BJ (cell line): ENCODE measurements at places on chromosomes 4 and X. TPM values are rescaled to one million over a fixed set of nuclear protein-coding genes. Genes with fewer than 3 reads are reported as not detected.

UGT2B10 gene
- polyA plus RNA-seq: not detected in 2 replicates

SMIM10 gene
- polyA plus RNA-seq: 4.8 and 5.2 TPM in 2 replicates

RRH gene
- polyA plus RNA-seq: 0.05 and 0.20 TPM in 2 replicates

VCX2 gene
- polyA plus RNA-seq: not detected in 2 replicates

SULT1E1 gene
- polyA plus RNA-seq: not detected in 2 replicates

SHROOM3 gene
- 25.1 and 46.1 TPM in 2 replicates for polyA plus RNA-seq

NHS gene
- polyA plus RNA-seq: 2.2 and 2.7 TPM in 2 replicates

ADGRL3 gene
- polyA plus RNA-seq: 0.01 TPM in 1 of 2 replicates, not detected in the other

SYN1 gene
- 0.23 and 0.48 TPM in 2 replicates for polyA plus RNA-seq

USP11 gene
- 21.7 and 39.9 TPM in 2 replicates for polyA plus RNA-seq

NWD2 gene
- polyA plus RNA-seq: not detected in 2 replicates
